Hypothalamus (tissue), 51 donors: ENCODE measurements at places on chromosomes 7 and 10.

DNA sequence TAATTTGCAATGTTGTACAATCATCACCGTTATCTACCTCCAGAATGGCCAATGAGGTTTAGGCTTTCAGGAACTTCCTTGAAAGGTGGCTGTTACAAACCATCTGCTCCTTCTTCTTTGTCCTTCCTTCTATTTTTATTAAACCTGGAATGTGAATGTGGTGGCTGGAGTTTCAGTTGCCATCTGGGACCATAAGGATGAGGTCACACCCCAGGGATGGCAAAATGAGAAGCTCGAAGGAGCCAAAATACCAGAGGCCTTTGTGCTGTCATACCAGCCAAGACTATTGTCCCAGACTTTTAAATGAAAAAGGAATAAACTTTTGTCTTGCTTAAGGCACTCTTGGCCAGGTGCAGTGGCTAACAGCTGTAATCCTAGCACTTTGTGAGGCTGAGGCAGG is 30.9 kb upstream of the LMTK2 start:
- DNase-seq = no peak

DNA sequence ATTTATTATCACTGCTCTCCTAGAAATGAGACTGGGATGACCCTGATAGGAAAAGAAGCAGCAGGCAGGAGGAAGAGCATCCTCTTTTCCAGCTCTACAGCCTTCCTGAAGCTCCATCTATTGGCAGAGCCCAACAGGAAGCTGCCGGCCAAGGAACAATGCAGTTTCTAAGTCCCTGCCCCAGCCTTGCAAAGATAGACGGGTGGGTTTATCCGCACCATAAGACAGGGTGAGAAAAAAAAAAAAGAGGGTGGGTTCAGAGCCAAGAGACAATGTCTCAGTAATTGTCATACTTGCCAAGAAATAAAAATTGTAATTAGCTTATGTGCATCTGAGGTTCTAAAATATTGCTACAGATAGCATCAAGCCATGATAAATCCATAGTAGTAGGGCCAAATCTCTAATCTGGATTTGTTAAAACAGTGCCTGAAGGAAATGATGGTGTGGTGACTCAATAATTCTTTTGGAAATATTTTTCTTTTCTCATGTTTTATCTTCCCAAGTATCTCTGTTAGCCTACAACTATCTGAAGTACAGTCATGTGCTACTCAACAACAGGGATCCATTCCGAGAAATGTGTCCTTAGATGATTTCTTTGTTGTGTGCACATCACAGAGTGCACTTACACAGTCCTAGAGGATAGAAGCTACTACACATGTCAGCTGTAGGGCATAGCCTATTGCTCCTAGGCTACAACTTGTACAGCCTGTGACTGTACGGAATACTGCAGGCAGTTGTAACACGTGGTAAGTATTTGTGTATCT is 242.9 kb upstream of the CXCL12 start:
- no peak for DNase-seq

GRCh38 chr7:17041324-17041723 is 159.5 kb upstream of the AGR3 start:
- no peak for DNase-seq

DNA sequence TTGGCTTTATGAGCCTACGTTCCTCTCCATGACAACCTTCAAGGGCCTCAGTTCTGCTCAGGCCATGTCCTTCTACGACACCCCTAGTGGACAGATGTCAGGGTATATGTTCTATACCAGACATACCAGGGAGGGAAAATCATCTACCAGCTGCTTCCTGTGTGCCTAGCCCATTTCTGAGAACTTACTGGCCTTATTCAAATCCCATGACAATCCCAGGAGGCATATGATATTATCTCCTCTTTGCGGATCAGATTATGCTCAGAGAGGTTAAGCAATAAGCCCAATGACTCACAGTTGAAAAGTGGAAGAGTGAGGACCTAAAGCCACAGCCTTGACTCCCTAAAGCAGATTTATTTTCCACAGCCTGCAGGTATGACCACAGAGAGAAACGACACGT is 139.3 kb downstream of the GLI3 start:
- no peak for DNase-seq

- no peak for DNase-seq
These were observed 230.7 kb downstream of the VTI1A start for GRCh38 chr10:112677689-112678088.

- DNase-seq = no peak
These were observed 20.8 kb downstream of the NET1 start for GRCh38 chr10:5433182-5433581.

- DNase-seq = no peak
These were observed 356.2 kb upstream of the SHH start for GRCh38 chr7:156168434-156168833.

GRCh38 chr7:69703099-69703498 is 104.8 kb downstream of the AUTS2 start:
- no peak for DNase-seq

DNA sequence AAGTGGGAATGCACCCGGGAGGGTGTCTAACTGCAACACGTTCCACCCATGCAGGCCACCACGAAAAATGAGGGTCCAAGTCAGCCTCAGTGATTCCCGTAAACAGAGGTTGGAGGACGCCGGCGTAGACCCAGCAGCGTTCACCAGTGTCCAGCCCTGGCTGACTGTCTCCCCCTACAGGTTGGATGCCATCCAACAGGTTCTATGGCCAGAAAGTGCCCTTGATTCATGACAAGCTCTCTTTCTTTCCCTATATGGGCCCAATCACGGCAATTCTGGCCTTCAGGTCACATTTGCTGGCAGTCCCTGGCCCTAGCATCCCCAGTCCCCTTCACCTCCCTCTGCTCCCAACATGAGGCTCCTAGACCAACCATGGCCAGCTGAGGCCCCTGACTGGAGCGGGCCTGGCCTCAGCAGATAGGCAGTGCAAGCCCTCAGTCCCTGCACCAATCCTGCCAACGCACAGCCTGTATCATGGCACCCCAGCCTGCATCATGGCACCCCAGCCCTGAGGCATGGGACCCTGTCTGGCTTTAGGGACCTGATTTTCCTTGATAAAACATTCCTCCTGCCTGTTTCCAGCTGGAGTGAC is 227.4 kb downstream of the GRID1 start:
- DNase-seq = no peak

- DNase-seq = no peak
These were observed 4.4 kb downstream of the WDR91 start for GRCh38 chr7:135206941-135207391.

GRCh38 chr10:104406715-104407650 is 53.4 kb downstream of the CFAP58 start:
- DNase-seq = no peak

DNA sequence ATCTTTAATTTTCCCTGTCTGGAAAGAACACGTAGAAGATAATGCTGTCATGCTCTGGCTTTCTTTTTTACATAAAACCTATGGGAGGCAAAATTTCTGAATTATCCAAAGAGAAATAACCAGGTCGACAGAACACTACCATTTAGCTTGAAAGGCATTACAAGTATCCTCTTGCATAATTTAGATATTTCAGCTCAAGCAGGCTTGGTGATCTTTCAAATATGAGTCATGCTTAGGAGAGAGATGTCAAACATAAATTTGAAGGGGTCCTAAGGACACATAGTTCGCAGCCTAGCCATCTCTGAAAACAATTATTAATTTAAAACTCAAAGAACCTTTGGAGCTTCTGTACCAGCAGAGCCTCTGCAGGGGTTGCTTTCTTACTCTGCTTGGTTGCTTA is 100.9 kb downstream of the FAS start:
- no peak for DNase-seq

GRCh38 chr10:100567249-100567648 is 31.5 kb downstream of the HIF1AN start:
- no peak for DNase-seq

DNA sequence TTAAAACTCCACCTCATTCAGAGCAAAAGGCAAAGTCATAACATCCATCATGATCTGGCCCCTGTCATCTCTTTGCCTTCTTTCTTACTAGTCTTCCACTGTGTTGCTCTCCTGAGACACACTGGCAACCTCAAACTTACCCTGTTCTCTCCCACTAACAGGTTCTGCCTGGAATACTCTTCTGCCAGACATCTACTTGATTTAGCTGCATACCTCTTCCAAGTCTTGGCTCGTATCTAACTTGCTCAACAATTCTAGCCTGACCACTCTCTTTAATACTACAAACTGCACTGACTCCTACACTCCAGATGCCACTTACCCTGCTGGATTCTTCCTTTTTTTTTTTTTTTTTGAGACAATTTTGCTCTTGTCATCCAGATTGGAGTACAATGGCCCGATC is 167.0 kb upstream of the MTPN start:
- no peak for DNase-seq

DNA sequence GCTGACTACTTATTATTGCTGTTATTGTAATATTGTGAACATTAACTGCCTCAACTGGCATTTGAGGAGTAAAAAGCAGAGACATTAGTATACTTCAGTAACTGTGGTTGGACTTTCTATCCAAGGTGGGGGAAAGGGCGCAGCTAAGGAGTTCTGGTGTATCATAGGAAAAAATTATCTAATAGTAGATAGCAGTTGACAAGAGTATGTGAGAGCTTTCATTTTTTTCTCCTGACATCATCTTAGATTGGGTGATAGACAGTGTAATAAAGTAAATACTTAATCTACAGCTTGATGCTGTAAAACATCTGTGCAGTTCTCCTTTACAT is 68.9 kb downstream of the PHTF2 start:
- DNase-seq = no peak

DNA sequence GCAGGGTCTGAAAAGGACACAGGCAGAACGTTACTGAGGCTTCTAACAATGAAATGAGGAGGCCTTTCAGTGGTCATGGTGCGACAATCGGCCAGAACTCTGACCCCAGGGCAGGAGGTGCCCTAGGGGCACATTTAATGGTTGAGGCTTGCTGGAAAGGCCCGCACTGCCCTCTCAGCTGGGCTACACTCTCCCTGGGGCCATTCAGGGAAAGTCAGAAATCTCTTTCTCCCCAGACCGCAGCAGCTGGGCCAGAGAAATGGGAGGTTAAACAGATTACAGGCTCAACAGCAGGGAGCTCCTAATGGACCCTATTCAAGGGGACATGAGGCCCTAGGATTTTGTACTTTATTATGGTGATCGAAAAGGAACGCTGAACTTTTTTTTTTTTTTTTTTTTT is 85.6 kb upstream of the FGFR2 start:
- DNase-seq = no peak

DNA sequence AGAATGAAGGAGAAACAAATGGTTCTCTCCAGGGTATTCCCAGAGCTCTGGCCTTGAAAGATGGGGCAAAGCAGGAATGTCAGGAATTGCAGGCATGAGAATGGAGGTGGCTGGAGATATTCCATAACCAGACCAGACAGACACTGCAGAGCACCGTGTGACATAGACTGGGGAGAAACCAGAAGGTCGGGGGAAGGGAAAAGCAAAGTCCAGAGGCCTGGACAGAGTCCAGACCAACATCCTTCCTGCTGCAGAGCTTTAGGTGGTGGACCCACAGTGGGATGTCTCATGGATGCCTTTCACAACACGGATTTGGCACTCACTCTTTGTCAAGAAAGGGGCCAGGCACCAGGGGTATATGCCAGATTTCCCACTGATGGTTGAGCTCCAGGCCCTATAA is 177.2 kb upstream of the INHBA start:
- no peak for DNase-seq

- no peak for DNase-seq
These were observed 21.4 kb upstream of the KIF20B start for GRCh38 chr10:89679986-89680385.

DNA sequence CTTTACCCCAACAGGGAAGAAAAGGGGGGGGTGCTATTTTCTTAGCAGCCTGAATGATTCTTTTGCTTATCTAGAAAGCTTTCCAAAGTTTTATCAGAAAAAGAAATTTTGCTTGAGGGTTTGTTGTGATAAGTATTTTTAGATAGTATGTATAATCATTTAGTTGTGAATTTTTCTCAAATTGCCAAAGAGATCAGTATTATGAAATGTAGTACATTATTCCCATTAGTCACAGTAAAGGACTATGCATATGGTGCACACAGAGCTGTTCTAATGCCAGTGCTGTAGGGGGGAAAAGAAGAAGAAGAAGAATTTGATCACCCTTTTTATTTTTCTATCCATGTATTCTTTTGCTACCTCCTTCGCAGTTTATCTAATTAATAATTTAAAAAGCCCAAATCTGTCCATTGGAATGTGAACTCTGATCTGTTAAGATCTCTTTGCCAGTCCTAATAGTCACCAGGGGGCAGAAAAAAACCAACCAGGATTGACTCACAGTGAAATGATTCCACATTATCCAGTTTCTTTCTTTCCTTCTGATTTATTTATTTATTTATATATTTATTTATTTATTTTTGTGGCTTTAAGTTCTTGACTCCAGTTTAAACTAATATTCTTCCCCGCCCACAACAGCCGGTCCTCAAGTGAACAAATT is 4.7 kb downstream of the RBM20 start:
- no peak for DNase-seq

DNA sequence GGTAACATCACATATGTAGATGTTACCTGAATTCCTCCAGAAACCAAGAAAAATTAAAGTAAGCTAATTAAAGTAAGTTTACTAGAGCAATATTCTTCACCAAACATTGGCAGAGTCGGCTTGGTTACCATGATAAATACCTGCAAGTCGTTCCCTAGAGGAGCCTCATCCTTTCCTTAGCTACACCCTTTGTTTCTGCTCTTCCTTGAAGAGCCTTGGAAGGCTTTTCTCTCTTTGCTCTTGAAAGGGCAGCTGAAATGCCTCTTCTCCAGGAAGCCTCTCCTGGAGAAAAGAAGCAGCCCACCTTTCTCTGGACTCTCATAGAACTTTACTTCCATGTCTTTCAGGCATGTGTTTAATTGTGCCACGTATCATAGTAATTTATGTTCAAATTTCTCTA is 34.9 kb upstream of the CALD1 start:
- DNase-seq = no peak
